ENCODE measurements at places on chromosomes 2 and 18. TPM values are rescaled to one million over a fixed set of nuclear protein-coding genes. Genes with fewer than 3 reads are reported as not detected.

DNA sequence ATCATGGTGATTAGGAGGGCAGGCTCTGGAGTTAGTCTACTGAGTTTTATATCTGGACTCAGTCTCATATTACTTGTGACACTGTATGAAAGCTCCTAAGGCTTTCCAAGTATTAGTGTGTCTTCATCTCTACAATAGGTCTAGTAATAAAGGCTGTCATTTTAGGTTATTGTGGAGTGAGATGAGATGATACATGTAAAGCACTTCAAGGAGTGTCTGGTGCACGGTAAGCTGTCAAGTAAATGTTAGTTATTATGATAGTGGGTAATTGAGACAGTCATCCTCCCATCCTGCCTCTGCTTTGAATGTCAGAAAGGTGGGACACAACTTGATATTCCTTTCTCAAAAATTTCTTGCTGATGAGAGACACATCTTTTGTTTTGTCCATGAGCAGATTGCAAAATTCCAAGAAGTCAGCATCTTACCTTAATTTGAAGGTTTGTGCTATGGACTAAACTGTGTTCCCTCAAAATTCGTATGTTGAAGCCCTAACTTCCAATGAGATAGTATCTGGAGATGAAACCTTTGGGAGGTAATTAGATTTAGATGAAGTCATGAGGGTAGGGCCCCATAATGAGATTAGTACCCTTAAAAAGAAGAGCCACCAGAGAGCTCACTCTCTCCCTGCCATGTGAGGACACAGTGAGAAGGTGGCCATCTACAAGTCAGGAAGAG is 41.4 kb upstream of the UPP2 start:
- DNase-seq, result no peak

GRCh38 chr18:43276491-43276890 is 799 bp downstream of the SYT4 start:
- DNase-seq, result no peak

The TMEM17 gene
- 1.2 TPM for total RNA-seq

DNA sequence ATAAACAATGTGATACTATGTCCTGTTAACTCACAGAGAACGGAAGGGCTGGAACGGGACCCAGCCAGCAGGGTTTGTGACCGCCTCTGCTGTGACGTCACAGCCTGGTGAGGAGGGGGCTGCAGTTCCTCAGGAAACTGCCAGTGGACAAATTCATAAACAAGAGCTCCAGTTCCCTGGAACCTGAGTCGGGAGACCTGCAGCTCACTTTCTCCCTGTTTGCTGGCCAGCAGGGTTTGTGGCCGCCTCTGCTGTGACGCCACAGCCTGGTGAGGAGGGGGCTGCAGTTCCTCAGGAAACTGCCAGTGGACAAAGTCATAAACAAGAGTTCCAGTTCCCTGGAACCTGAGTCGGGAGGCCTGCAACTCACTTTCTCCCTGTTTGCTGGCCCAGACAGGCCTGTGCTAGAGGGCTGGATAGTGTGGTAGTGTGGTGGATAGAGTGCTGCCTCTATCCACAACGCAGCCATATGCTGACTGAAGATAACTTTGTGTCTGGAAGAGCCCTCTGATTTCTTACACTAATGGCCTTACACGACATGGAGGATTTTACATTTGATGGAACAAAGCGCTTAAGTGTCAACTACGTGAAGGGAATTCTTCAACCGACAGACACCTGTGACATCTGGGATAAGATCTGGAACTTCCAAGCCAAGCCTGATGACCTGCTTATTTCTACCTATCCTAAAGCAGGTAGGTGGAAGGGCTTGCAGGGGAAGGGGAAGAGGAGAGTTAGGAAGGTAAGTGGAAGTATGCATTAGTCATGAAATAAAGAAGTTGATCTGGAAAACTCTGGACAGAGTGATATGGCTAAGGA is at the start of gene SULT1C4:
TSS of gene SULT1C4 (plus strand) at position 140 of the 816 bp plus-strand sequence. CDS start at position 524, 384 bp downstream.
- peak; percentile 75 for DNase-seq

GRCh38 chr2:120423167-120423943 is 77.4 kb downstream of the INHBB start:
- DNase-seq, result no peak

GRCh38 chr2:55025627-55026026 is 24.6 kb downstream of the RTN4 start:
- no peak for DNase-seq

The MYCN gene
- 1.1 TPM for total RNA-seq

The NGEF gene
- total RNA-seq, result not detected

The SMAD2 gene
- total RNA-seq, result 109 TPM

The GNLY gene
- total RNA-seq, result not detected
